ENCODE measurements at places on chromosomes 2 and 18.

DNA sequence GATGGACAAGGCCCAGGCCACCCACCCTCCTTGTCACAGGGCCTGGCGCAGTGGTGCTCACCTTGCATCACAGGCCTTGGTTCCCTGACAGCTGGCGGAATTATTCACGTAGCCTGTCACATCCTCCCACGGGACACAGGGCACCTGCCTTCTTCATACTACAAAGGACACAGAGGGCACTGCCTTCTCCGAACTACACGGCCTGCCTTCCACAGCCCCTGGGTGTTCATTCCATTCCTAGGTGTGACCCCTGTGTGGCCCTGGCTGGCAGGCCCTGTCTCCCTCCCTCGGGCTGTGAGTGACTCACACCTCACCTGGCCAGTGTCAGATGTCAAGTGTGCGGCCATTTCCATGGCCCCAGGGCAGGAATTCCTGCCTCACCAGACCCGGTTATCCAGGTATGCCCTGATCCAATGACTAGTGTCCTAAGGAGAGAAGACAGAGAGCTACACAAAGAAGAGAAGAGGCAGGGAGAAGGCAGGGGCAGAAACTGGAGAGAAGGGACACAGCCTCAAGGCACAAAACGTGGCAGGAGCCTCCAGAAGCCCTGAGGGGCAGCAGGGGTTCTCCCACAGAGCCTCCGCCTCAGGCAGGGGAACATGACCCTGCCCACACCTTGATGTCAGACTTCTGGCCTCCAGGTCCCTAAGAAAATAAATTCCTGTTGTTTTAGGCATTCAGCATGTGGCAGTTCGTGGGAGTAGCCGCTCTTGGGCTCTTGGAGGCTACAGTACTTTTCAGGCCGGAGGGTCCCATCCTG lies 43.4 kb downstream of the MBP start:
- DNase-seq = no peak

- DNase-seq = no peak
Observed at GRCh38 chr2:172813314-172813888, 77.8 kb downstream of the RAPGEF4 start.

DNA sequence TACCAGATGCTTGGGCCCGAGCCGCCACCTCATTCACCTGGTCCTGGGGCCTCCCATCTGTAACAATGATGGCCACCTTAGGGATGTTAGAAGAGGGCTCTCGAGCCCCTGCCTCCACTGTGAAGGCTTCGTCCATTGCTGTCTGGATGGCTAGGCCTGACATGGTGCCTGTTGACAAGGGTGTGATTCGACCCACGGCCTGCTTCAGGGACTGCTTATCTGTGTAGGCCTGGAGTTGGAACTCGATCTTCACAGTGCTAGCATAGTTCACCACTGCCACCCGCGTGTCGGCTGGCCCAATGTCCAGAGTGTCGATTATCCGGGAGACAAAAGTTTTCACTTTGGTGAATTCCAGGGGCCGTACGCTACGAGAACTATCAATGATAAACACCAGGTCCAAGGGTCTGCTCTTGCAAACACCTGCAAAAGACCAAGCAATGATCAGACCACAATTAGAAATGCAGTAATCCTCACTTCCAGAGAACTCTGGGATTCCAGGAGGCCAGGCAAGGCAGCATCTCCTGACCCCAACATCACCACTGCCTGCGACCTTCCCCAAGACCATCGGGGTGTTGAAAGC lies 6.5 kb downstream of the MATN3 start:
- DNase-seq = no peak

DNA sequence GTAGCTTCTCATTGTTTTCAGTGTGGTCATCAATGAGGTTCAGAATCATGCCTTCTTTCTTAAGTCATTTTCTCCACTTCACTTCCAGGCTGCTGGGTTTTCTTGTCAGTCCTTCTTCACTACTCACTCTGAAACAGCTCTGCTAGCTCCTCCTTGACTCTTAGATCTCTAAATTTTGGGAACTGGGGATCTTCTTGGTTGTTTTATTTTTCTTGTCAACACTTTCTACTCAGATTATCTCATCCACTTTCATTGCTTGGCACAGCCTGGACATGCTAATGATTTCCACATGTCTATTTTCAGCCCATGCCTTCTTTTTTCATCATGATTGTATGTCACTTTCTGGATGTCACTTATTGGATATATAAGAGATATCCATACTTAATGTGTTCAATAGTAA lies 517.8 kb upstream of the DSEL start:
- no peak for DNase-seq

- no peak for DNase-seq
Observed at GRCh38 chr2:205699515-205700289, 17.4 kb downstream of the NRP2 start.

GRCh38 chr2:393711-394696 lies 106.1 kb upstream of the ALKAL2 start:
- DNase-seq = peak; percentile 63

- DNase-seq = no peak
Observed at GRCh38 chr2:143574069-143574468, 444.9 kb downstream of the ARHGAP15 start.

GRCh38 chr2:20330192-20330591 lies 20.5 kb downstream of the PUM2 start:
- DNase-seq = no peak

DNA sequence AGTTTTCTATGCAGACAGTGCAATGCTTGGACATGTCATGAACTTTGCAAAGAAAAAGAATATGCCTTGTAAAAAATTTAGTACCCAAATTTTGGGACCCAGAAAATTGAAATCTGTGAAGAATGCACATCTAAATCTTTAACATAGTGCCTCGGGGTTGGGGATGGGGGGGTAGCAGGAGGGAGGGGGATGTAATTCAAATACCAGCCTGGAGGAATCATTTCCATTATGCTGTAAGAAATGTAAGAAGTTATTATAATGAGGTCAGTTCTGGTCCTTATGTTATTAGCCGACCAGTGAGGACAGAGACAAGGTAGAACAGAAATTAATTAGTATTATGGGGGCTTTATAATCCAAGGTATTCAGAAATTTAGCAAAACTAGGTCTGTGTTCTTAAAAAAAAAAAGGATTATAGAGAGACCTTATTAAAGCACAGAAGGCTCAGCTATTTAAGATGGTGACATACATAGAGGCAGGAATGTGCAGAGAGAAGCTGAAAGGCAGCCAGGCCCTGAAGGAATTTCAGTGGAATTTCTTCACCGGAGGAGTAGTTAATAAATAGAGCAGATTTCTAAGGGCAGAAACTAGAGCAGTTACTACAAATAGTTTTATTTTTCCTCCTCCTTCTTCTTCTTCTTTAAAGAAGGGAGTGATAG lies 89.0 kb upstream of the RBMS1 start:
- no peak for DNase-seq

GRCh38 chr2:159124931-159125467 lies 156.6 kb downstream of the TANC1 start:
- no peak for DNase-seq

DNA sequence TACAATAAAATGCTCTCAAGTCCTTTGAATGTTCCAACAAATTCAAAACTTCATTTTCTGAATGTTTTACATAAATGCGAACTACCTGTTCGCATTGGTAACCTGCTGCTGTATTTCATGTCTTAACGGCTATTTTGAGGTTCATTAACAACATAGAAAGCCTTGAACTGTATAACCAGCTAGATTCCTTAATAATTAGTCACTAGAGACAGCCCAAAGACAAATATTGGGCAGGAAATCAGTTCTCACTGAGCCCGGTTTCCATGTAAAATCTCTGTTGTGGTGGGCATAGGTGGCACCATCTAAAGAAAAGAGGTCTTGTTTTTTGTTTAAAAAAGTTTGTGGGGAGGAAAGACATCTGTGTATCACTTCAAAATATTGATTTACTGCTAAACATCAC lies 29.2 kb downstream of the PDIA6 start:
- no peak for DNase-seq

DNA sequence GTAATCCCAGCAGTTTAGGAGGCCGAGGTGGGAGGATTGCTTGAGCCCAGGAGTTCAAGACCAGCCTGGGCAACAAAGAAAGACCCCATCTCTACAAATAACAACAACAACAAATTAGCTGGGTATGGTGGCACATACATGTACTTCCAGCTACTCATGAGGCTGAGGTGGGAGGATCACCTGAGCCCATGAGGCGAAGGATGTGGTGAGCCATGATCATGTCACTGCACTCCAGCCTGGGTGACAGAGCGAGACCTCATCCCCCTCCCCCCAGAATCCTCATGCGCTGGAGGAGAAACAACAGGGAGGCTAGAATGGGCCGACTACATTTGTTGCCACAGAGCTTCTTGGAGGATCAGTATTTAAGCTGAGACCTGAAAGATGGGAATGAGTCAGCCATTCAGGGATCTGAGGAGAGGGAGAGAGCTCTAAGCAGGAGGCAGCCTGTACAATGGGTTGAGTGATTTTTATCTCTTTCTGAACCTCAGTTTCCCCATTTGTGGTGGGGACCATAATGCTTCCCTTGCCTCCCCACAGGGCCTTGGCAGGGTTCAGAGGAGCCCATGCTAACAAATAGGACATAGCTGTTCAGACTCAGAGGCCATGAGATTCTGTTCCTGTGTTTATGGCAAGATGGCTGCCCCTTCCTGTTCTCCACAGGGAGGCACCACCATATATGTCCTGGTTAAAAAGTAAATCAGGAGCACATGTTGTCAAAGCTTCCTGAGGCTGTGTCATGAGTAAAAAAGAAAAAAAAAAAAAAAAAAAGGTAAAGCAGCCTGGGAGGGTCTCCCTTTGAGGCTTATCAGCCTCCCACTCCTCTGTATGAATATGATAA lies 131.4 kb upstream of the HAAO start:
- no peak for DNase-seq

DNA sequence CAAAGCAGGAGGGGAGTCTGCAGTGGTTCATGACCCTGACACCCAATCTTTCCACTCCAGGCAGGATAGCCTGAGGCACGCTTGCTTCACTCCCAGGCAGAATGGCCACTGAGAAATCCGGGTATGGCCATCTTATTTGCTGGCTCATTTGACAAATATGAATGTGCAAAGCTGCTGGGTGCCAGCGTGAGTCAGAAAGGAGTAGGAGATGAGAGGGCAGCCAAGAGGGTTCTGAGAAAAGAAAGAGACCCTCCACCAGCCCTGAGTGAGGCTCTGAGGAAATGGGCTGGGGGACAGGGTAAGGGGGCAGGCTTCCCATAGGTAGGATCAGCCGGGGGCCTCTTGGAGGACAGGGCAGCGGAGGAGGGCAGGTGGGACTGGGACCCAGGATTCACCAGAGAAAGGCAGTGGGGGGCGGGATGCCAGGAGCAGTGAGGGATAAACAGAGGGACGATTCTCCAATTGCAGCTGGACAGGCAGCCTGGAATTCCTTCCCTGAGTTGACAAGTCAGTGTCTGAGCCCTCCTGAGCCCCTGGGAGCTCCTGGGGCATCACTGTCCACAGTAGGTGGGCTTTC lies 15.2 kb downstream of the RAMP1 start:
- no peak for DNase-seq

DNA sequence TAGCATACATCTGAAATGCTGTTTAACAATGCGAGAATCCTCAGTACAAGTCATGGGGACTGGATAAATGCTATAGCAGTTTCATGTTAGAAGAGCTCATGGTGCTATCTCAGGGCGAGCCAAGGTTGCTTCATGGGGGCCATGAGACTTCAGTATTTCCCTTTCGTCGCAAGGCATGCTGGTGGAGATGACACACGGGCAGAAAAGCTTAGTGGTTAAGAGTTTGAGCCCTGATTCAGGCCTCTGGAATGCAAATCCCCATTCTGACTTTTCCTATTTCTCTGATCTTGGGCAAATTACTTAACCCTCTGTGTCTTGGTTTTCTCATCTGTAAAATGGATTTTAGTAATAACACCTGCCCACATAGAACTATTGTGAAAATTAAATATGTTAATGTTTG lies 57.4 kb upstream of the EPHA4 start:
- DNase-seq = no peak

DNA sequence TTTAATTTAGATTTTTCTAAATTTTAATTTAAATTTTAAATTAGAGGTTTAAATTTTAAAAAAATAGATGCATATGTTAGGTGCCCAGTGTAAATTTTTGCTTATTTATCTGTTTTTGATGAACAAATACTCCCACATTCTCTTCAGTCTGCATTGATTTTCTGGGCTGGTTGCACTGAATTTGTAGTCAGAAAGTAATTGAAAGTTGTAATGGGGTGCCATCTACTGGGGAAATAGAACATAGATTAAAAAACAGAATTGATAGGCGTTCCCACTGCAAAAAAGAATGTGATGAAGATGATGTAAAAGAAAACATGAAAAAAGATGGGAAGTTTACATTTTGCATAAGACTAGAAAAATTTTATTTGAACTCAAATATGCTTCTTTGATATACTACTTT lies 51.7 kb upstream of the CCDC85A start:
- DNase-seq = no peak

GRCh38 chr18:47987388-47987699 lies 56.9 kb upstream of the SMAD2 start:
- DNase-seq = no peak
